Sigmoid colon (tissue), 7 donors: ENCODE measurements at places on chromosomes 16 and 17. TPM values are rescaled to one million over a fixed set of nuclear protein-coding genes. Genes with fewer than 3 reads are reported as not detected.

DNA sequence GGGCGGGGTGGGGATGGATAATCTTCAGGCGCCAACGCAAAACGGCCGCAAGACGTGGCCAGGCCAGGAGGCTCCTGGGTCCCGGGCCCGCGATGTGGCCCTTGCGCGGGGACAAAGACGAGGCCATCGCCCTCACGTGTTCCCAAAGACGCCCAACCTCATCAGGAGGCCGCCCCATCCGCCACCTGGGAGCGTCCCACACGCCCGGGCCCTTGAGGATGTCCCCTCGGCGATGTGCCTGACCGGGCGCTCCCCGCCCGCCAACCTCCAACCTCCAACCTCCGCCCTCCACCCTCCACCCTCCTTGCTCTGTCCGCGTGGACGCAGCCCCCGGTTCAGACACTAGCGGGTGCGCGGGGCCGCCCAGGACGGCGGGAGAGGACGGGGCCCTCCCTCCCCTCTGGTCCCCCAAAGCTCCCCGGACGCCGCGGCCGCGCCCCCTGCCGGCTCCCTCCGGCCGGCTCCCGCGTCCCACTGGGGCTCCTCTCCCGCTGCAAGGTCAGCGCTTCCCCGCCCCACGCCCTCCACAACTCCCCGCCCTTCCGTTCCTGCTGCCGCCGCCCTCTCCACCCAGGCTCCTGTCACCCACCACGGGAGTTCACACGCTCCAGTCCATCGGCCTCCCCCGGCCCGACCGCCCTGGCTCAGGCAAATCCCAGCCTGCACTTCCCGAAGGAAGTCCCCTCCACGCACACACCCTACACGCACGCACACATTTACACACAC is 250.8 kb upstream of the RPL38 start:
- DNase-seq: no peak
- H3K4me1 ChIP-seq: peaks cover 11% of the 10 kb centered on the region
- H3K27ac ChIP-seq: no peak overlapping the region

- H3K4me1 ChIP-seq: no peaks in the 10 kb centered on the region
- no peak for DNase-seq
- no peaks in the 10 kb centered on the region for H3K36me3 ChIP-seq
- H3K27me3 ChIP-seq: no peaks in the 10 kb centered on the region
- no peak overlapping the region for H3K4me3 ChIP-seq
- no peak overlapping the region for H3K27ac ChIP-seq
Observed at GRCh38 chr17:11768981-11769380, 170.7 kb downstream of the DNAH9 start.

Gene HOXB5
- 1.9 TPM for total RNA-seq

DNA sequence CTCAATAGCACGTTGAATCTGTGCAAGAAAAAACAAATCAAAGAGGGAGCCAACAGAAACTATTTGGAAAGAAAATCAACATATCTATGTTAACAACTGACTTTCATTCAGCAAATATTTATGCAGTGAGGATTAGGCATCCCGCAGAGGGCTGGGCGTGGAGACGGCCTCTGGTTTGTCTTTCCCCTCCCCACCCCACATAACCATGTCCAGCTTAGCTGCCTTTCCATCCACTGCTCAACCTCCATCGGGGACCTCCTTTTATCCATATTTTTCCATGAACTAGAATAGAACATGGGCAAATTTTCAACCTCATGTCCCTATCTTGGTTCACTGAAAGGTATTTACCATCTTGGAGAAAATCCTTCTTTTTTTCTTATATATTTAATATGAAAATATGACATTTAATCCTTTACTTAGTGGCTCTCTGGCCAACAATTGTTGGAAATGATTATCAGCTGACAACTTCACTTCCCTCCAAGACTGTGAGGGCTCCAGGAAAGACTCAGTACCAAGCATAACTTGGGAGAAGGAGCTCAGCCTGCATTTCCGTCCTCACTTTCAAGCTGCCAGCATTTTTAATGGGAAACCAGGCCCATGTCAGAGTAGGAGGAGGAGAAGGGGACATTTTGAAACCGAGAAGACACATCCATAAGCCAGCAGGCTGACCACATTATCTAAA is 462.6 kb upstream of the MAF start:
- no peaks in the 10 kb centered on the region for H3K4me1 ChIP-seq
- H3K27ac ChIP-seq: no peak overlapping the region
- H3K4me3 ChIP-seq: no peak overlapping the region
- no peaks in the 10 kb centered on the region for H3K27me3 ChIP-seq
- DNase-seq: no peak

DNA sequence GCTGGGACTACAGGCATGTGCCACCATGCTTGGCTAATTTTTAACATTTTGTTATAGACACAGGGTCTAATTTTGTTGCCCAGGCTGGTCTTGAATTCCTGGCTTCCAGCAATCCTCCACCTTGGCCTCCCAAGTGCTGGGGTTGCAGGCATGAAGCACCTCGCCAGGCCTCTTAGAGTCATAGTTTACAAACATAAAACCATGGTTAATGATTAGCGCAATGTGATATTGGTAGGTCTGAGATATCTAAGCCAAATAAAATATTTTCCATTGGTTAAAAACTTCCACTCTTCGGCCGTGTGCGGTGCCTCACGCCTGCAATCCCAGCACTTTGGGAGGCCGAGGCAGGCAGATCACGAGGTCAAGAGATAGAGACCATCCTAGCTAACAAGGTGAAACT is 16.6 kb downstream of the TXNDC11 start:
- H3K27me3 ChIP-seq: no peaks in the 10 kb centered on the region
- H3K36me3 ChIP-seq: peaks cover 34% of the 10 kb centered on the region
- no peak for DNase-seq
- H3K4me1 ChIP-seq: peaks cover 16% of the 10 kb centered on the region
- H3K27ac ChIP-seq: peak overlapping the region; percentile 53

Gene CCL16
- not detected for total RNA-seq
